ENCODE measurements at places on chromosomes 7 and 10.

- DNase-seq = no peak
Observed at GRCh38 chr7:63521-64021, 128.8 kb upstream of the FAM20C start.

DNA sequence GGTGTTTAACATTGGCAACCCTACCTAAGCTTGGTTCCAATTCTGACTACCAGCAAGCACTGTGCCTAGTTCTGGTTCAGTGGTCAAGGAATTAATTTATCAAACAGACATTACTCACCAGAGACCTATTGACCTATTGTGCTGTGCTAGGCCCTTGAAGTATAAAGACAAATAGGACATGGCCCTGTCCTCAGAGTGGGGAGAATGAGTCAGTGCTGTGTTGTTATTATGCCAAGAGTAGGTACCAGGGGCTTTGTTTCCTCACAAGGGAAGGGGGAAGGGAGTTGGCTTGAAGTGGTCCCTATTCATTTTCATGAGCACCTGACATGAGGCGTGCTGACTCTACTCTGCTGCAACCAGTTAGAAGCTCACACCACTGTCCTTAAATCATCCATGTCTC is 62.6 kb upstream of the PLPP4 start:
- no peak for DNase-seq

GRCh38 chr7:36638140-36638539 is 86.2 kb downstream of the AOAH start:
- DNase-seq = no peak

- DNase-seq = no peak
Observed at GRCh38 chr10:106672517-106673175, 491.9 kb downstream of the SORCS1 start.

- DNase-seq = no peak
Observed at GRCh38 chr7:19982841-19983835, 209.7 kb upstream of the TMEM196 start.

DNA sequence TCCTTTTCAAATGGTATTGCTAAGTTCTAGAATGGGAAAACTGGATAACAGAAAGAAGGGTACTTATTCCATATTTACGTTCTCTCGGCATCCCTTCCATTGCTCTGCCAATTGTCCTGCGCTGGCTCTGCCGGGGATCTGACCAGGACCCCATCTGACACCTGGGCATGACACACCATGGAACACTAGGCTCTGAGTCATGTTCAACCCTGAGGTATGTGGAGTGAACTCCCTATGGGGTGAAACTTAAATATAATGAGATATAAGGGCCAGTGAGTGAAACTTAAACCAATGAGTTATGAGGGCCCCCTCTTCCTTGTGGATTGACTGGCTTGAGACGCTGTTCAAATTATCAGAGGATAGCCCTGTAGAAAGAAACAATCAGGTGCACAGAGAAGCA is 55.1 kb upstream of the ZEB1 start:
- DNase-seq = no peak

DNA sequence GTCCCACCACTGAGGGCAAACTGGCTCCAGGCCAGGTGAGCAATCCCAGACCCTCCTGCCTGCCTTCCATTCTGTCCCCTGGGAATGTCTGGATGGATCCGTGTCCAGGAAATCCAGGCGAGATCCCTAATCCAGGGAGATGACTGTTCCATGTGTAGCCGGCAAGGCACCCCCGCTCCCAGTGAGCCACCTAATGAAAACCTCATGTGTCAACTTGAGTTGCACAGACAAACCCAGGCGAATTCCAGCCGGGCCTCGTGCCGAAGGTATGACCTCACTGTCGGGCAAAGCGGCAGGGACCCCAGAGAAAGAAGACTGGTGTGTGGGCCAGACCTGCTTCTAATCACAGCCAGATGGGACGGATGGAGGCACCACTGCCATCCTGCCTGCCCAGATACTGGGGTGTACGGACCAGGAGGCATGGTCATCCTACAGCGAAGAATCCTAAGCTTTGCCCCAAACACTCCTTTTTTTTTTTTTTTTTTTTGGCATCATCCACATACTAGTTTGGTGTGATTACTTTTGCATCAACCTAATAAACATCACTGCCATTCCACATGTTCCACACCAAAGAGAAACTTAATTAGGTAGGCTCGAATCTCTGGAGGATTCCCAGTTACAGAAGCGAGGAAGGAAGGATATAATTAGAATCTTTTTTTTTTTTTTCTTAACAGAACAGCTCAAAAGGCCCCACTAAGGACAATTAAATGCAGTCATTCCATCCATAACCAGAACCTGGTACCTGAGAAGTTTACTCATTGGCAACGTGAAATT is 313.1 kb downstream of the CALN1 start:
- DNase-seq = no peak

DNA sequence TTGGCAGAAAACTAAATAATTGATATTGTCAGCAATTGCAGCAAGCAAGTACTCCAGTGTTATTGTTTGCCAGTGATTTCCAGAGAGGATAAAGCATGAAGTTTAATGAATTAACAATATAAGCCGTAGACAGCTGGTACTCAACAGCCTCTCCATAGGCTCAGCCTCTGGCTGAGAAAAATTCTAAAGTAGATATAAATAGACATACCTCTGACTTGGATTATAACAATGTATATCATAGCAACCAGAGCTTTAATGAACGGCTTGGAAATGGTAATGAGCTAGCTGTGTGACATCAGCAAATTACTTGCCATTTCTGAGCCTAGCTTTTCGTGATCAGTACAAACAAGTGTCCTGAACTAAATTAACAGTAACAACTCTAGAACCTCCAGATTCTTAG is 1055.4 kb upstream of the AUTS2 start:
- DNase-seq = no peak

- no peak for DNase-seq
Observed at GRCh38 chr7:135334830-135335543, 101.3 kb downstream of the STRA8 start.

DNA sequence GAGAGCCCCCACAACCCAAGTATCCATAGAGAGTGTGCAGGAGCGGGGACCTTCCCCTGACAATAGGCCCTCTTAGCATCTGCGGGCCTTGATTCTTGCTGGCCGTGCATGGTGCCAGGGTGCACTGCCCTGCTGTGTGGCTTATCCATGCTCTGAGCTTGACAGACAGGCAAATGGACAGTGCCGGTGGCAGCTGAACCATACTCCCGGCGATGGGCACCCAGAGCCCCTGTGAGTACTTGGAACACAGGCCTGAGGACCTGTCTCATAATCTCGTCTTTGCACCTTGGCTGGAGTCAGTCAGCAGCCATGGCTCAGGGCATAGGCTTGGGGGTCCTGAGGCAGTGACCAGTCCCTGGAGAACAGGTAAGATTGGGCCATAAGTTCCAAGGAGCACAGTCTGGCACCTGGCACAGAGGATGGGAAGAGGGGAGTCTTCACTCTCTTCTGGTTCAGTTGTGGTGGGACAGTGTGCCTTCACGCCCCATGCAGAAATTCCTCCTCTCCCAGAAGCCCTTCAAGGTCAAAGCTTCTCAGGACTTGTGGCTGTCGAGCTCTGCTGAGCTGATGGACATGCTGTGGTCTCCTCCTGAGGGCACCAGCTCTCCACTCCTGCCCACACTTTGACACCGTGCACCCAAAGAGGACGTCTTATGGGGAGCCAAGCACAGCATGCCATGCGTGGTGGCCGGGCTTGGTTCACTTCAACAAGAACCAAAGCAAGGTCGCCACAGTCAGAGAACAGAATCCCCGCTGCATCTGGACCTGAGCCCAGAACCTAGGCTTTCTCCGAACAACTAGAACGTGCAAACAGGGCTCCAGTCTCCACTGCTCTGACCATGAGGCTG is 59.4 kb upstream of the CAMK2B start:
- DNase-seq = no peak

- no peak for DNase-seq
Observed at GRCh38 chr7:66013938-66014337, 31.9 kb upstream of the GUSB start.

- DNase-seq = no peak
Observed at GRCh38 chr10:131168238-131168875, 143.2 kb downstream of the TCERG1L start.

- DNase-seq = no peak
Observed at GRCh38 chr7:71313553-71313952, 181.6 kb downstream of the GALNT17 start.

DNA sequence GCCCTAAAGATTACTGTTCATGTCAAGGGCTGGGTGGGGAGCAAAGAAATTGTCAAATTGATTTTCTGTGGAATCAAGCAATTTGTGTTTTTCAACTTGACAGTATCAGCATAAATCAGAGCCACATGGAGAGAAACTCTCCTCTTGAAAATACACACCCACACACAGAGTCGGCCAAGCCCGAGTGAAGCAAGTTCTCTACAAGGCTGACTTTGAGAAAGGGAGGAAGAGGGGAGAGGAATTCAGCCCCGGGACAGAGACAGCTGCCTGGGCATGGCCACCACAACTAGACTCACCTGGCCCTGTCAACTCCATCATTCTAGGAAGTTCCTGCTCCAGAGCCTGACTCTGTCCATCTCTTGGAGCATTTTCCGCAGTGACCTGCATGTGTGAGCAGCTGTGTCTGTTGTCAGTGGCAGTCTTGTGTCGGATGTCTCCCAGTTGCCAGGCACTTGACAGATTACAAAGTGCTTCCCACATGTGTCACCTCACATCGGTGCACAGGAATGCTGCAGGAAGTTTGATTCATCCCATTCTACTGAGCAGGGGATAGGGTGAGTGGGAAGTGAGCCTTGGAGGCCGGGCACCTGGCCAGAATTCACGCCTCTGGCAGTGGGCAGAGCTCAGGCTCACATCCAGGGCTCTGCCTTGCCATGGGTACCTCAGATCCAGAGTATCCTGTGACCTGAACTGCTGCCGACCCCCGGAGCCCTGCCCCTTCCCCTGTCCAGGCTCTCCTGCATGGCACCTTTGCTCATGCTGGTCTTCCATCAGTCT is 37.9 kb downstream of the ADAM12 start:
- DNase-seq = no peak

DNA sequence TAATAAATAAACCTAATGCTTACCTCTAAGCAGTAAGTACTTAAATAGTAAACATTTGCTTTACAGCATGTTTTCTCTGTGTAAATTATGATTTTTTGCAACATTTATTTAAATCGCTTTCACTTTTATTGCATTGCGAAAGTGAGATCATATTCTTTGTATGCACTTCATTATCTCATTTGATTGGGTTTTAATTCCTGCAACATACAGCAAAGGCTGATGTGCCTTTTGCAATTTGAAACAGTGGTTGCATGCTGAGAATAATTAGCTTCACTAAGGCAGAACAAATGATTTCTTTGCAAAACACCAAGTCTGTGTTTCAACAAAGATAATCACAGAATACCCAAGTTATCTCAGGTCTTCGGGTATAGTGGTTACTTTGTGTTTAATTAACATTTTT is 16.3 kb upstream of the THSD7A start:
- DNase-seq = no peak

DNA sequence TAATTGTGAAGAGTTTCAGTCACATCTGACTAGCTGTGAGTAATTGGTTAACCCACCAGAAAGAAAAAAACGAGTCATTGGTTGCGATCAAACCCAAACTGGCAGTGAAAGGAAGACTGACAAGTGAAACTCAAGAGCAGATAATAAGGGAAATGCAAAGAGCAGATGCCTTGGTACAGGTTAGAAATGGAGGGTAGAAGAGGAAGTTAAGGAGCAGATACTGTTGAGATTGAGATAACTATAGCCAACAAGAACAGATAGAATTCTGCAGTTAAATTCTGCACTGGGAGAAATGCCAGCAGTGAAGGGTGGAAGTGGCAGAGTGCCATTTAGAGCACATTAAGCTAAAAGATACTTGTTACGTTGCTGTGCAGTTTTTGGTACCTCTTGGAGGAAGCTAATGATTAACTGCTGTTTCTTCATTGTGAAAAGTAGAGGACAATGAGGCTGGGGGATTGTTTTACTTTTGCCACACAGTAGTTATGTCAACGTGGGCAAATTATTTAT is 65.8 kb downstream of the CDK13 start:
- DNase-seq = no peak

DNA sequence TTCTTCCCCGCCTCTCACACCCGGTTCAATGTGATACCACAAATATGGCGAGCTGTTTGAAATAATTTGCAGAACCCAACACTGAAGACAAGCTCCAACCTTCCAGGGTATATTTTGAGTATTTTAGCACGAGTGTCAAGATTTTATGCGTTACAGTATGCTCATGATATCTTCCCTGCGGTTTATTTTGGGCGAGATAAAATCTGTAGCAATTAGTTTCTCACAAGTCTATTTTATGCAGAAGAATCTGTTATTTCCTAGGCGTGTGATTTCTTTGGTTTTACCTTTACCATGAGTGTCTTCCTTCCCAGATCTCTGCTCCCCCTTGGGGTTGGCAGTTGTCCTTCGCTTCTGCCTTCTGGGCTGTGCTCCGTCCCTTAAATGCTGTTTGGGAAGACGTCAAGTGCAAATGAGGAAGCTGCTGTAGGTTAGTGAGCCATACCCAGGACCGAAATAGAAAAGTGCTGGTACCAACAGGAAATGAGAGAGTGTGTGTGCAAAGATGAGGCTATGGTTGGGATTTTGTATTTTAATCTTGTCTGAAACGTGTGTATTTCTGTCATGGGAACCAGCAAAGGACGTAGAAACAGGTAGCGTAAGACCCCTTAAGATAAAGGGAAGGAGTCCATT is 299.8 kb downstream of the KLF6 start:
- no peak for DNase-seq

DNA sequence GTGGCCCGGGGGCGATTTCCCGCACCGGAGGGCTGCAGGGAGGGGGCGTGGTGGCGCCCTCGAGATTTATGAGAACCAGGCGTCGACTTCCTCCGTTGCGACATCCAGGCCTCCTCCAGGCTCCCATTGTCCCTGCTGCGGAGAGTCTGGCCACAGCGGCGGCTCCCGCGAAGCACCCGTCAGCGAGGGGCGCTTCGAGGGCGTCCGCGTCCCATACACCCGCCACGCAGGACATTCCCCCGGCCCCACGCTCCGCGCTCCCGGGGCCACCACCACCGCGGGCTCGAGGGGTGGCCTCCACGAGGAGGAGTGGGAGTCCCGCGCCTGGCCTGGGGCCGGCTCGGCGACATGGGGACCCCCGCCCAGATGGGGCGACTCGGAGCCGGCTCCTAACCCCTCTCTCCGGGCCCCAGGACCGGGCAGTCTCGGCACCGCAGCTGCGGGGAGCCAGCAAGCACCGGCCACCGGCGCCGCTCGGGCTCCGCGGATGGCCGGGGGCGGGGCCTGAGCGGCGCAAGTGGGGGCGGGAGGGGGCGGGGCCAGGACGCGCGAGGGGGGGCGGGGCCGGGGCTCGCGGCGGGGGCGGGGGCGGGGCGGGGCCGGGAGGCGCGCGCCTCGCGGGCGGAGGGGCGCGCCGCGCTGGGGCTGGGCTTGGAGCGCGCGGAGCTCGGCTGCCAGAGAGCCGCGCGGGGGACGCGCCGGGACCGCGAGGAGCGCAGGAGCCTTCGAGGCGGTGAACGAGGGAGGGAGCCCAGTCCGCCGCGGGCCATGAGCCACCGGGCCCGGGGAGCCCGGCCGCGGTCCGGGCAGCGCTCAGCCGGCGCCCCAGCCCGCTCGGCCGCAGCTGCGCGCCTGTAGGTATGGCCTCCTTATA is at the start of gene SH2B2:
SH2B2 (plus strand) TSS at position 632 of the 874 bp plus-strand sequence. CDS start 13,683 bp downstream, outside the sequence.
- DNase-seq = no peak

- no peak for DNase-seq
Observed at GRCh38 chr10:34864149-34865067, 49.3 kb upstream of the PARD3 start.

GRCh38 chr10:94680544-94680943 is 3.0 kb upstream of the CYP2C18 start:
- no peak for DNase-seq

GRCh38 chr10:124287071-124287685 is 131.5 kb downstream of the OAT start:
- no peak for DNase-seq

- DNase-seq = no peak
Observed at GRCh38 chr10:60282771-60283353, 106.8 kb downstream of the ANK3 start.

- DNase-seq = no peak
Observed at GRCh38 chr7:114269714-114270113, 144.9 kb upstream of the FOXP2 start.

All from esophagus squamous epithelium (tissue), 5 donors.